HTR-8/SVneo (cell line): ENCODE measurements at places on chromosomes 5 and 9.

- no peak for DNase-seq
Observed at GRCh38 chr5:165094782-165095181, 1589.4 kb downstream of the MAT2B start.

- no peak for DNase-seq
Observed at GRCh38 chr9:110105107-110105506, 102.9 kb downstream of the C9orf152 start.

DNA sequence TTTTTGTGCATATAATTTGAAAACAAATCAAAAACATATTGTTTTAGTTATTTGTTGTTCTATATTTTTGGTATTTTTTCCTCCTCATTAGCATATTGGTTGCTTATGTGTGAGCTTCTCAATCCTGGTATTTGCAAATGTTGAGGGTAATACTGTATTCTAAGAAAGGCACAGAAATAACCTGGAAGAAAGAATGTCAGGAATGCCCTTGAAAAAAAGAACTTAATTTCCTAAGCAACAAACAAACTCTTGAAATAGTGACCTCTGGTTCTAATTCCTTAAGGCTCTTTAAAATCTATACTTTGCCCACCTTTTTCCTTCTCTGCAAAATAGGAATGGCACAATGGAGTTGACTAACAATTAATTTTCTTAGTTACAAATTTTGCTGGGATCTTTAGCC is 117.5 kb downstream of the HMHB1 start:
- no peak for DNase-seq

DNA sequence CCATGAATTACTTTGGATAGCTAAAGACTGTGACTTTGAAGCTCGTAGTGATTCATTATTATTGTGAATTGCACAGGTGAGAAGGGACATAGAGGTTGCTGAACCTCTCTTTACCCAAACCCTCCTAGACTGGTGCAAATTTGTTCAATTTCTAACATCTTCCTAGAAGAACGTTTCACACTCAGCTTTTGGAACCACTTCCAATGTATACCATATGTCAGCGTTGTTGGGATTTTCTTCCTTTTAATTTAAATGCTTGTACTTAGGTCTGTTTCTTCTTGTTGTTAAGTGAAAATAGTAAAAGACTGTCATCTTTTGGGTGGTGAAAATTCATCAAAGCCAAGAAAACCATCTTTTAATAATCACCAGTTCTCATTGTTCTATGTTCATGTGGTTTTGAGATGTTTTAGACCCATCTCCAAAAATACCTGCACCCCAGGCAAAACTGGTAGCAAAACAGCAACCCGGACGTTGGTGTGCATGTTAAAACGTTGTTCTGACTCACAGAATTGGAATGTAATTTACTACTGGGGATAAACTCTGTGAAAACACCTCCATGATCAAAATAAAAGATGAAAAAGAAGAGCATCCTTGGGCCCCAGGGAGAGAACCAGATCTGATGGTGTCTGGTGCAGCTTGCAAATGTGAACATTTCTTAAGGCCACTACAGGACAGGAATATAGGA is 238.3 kb downstream of the NPR3 start:
- DNase-seq, result no peak

DNA sequence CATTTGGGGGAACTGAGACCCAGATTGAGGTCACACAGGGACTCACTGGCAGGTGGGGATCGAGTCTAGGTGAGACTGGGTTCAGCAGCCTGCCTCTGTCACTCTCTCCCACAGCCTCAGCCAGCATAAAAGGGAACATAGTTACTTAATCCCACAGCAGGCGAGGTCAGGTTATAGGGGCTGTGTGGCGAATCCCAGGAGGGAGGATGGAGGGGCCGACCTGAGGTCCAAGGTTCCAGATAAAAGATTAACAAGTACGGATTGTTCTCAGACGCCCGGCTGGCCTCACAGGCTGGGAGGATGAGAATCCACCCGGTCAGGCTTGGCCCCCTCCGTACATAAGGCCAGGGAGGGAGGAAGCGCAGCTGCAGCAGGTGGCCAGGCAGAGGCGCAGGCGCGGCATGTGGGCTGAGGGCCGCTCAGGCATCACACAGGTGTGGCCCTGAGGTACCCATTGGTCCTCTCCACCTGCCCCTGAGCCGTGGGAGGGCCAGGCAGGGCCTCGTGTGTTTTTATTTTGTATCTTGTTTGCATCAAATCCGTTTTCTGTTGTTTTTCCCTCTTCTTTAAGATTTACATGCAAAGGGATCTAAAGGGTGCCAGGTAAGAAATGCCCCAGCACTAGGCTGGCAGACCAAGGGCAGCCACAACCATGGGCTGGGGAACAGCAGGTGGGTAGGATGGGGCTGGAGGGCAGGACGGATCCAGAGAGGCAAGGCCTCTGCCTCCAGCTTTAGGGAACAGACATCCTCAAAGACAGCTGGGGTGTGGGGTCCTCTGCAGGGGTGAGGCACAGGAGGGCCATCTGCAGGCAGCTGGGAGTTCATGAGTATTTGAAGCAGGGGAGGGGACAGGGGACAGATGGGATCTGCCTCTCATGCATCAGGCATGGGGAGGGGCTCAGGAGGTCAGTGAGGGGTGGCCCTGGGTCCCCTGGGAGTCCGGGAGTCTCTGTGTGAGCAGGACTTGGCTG is 3.6 kb downstream of the SUSD3 start:
- no peak for DNase-seq

- no peak for DNase-seq
Observed at GRCh38 chr9:126702151-126703001, 88.6 kb downstream of the LMX1B start.

DNA sequence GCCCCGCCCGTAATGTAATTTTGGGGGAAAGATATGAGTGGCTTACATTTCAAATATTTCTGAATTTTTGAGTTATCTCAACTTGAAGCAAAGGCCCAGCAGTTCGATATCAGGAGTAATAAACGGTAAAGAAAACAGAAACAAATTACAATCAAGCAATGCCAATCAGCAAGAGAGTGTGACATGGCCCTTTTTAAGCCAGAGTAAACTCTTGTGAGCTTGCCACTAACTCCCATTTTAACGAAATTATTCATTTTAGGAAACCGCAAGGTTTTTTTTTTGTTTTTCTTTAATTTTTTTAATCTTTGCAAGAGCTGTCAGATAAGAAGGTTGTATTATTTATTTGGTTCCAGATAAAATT is 17.6 kb upstream of the CDK7 start:
- DNase-seq, result no peak

DNA sequence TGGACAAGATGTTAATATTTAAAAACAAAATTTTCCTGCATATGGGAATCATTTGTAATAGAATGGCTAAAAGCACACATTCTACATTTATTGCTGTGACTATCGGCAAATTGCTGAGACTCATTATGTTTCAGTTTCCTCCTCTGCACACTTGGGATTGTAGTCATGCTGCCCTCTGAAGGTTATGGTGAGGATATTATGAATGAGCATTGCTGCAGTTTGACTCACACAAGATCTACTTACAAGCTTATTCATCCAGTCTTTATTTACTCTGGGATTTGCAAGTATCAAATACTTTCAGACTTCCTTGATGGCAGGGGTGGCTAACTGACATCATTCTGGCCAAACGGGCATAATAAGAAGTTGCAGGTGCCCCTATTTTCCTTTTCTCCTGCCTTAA is 9.5 kb upstream of the NFIL3 start:
- DNase-seq, result no peak

- DNase-seq, result no peak
Observed at GRCh38 chr9:35112257-35113020, 3.2 kb downstream of the ATOSB start.

- no peak for DNase-seq
Observed at GRCh38 chr9:12693141-12693540, at the start of gene TYRP1. Gene TYRP1, plus strand, starts transcription at chr9:12693385. Its CDS starts 612 bp downstream, at chr9:12693997.

DNA sequence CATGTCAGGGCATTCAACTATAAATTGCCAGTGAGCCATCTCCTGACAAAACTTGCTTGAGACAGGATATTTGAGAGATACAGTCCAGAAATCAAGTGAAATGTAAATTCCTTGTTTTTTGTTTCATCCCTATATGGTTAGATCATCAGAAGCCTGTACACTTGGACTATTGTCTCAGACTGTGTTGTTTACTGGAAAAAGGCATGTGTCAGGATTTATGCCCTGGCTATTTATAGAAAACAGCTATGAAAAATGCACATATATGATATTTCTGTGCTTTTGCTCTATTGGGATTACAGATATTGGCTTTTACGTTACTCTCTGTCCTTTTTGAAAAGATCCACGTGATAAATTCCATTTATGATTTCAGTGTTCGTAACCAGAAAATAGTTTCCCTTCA is 44.2 kb downstream of the IL31RA start:
- no peak for DNase-seq

- no peak for DNase-seq
Observed at GRCh38 chr5:2686321-2687124, 65.0 kb downstream of the IRX2 start.

DNA sequence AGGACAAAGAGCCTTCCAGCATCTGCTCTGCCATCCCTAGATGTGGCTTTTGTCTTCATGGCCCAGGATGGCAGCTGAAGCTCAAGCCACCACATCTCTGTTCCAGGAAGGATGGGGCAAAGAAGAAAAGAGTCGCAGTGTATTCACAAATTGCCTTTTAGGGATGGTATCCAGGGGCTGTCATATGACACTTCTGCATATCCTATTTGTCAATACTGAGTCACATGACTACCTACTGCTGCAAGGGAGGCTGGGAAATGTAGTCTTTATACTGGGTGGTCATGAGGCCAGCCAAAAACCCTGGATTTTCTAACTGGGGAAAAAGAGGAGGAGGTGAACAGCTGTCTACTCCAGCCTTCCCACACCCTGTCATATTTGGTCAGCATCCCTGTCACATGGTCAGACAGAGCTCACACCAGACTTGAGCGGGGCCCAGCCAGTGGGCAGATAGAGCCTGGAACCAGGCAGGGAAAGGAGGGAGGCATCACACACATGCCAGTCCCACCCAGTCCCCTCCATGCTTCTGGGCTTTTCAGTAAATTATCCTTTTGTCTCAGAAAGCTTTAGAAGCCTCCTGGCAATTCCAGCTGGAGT is 52.0 kb downstream of the OLFM1 start:
- DNase-seq, result no peak

GRCh38 chr9:71886541-71886940 is 24.5 kb downstream of the ABHD17B start:
- no peak for DNase-seq

GRCh38 chr5:116778032-116778431 is 203.4 kb upstream of the SEMA6A start:
- peak; percentile 10 for DNase-seq

DNA sequence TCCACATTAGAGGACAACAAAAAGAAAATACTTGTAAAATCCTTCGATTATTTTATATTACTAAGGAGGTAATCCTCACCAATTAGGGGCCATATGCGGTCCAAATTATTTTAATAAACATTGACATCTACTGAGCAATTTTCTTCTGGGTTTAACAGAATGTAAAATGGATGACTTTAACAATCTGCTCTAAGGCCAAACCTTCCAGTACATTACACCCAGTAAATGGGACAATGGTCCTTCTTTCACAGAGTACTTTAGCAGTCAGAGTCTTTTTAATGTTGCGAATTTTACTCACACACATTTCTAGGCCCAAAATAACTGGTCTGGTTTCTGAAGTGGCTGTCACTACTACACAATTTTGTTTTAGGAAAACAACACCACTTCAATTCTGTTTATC is 106.9 kb downstream of the TTC39B start:
- DNase-seq, result no peak

DNA sequence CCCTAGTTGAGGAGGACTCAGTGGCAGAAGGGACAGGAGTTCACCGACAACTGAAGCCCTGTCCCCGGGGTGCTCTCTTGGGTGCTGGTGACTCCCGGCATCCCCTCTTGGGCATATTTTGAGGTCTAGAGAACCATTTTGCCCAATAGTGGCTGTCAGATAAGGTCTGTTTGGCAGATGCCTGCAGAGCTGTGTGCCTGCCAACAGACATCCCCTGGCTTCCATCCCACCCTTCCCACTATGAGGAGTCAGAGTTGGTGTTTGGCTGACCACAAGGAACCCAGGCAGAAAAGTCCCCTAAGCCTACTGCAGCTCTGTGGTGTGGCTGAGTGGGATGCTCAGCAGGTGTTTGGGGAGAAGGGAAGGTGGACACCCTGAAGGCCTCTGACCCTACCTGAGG is 207.0 kb downstream of the AUH start:
- no peak for DNase-seq

DNA sequence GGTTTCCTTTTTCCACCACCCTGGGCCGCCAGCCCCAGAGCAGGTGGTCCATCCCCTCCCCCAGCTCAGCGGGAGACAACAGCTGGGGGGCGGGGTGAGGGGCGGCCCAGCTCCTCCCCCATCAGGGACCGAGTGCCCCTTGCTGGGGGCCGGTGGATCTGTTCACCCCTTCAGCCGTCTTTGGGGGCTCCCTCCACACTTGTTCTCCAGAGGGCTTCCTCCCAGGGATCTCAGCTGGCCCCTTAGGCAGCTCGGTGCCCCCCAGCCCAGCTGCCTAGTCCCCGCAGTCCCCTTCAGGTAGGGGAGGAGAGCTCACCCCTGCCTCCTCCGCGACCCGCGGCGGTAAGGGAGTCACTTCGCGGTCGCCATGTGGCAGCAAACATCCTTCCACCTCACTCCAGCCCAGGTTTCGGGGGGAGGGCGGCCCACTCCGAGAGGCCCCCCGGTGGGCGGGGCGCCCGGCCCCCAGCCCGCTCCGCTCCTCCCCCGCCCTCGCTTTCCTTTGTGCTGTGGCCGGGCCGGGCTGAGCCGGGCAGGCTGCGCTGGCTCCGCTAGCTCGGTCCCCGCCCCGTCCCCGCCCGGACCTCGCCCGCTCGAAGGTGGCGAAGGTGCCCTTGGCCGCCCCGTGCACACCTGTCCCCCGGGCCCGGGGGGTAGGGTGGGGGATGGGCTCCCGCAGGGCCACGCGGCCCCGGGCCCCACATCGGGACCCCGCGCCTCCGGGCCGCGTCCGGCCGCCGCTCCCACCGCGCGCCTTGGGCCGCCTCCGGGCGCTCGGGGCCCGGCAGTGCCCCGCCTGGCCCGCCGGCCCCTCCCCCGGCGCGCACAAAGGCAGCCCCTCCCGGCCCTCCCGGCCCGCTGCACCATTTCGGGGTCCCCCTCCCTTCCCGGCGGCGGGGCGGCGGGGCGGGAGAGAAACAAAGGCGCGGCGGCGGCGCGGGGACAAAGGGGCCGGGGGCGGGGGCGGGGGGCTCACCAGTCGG is 683 bp downstream of the DBN1 start:
- no peak for DNase-seq

DNA sequence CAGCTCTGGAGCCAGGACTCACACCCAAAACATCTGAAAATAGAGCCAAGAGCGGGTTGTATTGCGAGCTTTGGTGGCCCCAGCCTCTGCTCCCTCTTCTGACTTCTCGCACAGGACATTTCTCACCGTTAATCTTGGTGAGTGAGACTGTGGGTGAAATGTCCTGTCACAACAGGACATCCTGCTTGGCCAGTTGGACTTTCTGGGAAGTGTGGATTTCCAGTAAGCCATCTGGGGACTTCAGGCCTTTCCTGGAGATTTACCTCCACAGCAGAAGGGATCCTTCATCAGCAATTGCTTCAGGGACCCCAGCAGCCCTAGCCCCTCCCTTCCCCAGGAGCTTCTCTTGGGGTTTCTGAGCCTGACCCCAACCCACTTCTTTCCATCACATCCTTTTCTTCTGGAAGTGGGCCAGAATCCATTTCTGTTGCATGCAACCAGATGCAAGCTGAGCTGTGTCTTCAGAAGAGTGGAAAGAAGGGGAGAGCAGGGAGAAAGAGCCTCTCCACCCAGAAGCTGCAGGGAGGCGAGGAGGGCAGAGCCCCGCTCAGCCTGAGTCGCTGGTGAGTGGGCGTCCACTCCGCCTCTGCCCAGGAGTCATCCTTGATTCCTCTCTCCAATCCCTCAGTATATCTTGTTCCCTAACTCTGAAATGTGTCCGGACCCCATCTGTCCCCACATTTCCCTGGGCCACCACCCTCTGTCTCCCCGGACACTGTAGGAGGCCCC is 50.3 kb upstream of the GADD45G start:
- no peak for DNase-seq

GRCh38 chr5:43369651-43370050 is 42.5 kb downstream of the CCL28 start:
- no peak for DNase-seq
